ENCODE measurements at places on chromosomes 2 and 18.

DNA sequence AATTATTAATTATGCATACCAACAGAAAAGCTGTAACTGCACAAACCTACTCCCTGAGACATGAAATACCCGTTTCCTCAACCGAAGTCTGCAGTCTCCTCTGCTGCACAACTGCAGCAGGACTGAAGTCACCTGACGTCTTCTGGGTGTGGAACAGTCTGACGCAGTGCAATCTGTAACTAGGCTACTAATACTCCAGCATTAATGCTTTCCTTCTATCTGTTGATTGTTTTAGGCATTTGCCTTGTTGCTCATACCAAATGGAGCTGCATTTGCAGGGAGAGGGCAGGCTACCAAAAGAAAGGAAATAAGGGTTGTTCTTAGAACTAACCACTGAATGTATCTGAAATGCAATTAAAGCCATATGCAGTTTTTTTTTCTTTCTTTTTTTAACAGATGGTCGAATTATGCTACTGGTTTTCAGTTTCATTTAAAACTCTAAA, 40.1 kb downstream of the RTN4 start:
- peak; percentile 11 for DNase-seq

DNA sequence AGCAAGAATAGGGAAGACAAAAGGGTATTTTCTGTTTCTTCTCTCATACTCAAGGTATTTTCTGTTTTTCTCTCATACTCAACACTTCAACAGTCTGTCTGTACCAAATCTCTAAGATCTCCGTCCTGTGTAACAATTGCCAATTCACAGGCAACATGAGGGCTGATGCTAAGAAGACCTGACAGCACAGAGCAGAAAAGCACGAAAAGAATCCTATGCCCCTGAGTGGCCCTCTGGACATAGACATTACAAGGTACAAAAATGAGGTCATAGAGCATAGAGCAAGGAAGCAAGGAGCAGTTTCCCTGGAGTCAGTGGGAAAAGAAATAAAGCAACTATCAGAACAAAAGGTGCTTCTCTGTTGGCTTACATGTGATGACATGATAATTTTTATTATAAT, 1612.6 kb upstream of the CELF4 start:
- DNase-seq: no peak

GRCh38 chr2:29129586-29130281, 14.5 kb downstream of the CLIP4 start:
- no peak for DNase-seq

GRCh38 chr2:240154606-240155005, 14.1 kb upstream of the OTOS start:
- no peak for DNase-seq

DNA sequence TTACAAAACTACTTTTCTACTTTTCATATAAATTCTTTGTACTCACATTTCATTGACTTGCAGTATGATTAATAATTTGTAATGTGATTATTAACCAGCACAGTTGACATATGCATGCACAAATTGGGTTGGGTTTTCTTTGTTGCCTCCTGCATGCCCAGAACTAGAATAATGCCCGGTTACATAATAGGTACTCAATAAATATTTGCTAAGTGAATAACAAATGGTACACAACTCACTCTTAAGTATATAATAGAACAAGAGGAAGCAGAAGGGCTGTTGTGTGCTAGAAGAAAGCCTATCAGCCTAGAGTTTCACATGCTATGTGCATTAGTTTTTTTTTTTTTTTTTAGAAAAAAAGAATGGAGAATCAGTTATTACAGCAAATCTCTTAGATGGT, 9.3 kb downstream of the RDH14 start:
- DNase-seq: no peak

All from activated T-cell treated with anti-CD3 and anti-CD28 coated beads for 48 hours (primary cell).